Anterior cingulate cortex (tissue), 58 donors: ENCODE measurements at places on chromosomes 5 and 9.

DNA sequence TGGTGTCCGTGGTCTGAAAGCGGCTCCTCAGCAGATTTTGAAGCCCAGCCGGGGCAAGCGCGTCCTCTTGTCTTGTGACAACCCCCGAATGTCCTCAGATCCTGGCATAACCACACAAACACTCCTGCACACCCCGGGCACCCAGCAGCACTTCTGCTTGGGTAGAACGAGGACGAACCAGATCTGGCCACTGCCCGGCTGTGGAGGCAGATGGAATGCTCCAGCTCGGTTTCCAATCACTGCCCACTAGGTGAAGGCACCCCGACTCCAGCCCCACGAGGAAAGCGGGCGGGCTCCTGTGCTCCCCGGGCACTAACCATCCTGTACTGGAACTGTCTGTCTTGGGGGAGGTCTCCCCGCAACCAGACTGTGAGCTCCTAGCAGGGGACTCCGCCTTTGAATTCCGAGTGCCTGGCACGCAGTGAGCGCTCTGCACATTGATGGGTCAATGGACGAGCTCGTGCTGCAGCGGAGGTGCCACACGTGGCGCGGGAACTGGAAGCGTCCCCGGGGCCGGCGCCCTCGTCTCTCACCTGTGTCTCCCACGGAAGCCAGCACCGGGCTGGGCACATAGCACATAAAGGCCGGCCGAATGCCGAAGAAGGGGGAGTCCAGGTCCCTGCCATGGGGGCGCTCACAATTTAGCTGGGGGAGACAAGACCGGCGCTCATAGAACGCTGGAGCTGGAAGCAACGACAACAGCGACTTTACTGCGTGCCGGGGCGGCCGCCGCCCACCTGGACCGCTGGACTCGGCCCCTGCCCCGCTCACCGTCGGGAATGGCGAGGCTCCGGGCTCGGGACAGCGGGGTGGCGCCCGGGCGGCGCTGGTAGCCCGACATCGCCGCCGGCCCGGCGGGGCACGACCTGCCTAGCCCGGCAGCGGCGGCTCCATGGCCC lies 608 bp downstream of the ENTR1 start:
- DNase-seq, result no peak

GRCh38 chr5:144467792-144468191 lies 297.1 kb downstream of the KCTD16 start:
- DNase-seq, result no peak

DNA sequence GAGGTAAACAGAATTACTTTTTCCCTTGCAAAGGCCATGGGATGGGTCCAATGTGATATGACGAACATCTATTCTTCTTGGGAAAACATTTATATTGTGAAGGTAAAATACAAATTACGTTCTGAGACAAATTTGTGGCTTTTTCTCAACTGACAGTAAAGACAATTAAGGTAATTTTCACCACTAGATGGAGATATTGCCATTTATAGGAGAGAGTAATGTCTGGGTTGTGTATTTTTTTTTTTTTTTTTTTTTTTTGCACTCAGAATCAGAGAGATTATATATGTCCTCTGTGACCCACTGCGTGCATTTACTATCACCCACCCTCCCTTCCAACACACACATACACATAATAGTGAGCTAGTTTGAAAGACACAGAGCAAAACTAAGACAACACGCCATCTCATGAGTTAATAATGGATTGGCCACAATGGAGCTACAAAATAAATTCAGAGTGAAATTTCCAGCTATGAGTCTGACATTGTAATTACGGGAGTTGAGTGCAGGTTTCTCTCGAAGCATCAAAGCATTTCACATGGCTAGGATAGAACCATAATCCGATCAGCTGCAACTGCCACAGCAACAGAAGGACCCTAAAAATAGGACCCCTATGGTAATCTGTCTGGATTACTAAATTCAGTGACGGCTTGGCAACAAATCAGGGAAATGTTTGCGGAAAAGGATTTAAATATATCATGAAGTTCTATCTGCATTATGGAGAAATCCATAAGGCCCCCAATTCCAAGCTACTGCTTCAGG lies 49.2 kb downstream of the ANXA1 start:
- DNase-seq, result no peak

DNA sequence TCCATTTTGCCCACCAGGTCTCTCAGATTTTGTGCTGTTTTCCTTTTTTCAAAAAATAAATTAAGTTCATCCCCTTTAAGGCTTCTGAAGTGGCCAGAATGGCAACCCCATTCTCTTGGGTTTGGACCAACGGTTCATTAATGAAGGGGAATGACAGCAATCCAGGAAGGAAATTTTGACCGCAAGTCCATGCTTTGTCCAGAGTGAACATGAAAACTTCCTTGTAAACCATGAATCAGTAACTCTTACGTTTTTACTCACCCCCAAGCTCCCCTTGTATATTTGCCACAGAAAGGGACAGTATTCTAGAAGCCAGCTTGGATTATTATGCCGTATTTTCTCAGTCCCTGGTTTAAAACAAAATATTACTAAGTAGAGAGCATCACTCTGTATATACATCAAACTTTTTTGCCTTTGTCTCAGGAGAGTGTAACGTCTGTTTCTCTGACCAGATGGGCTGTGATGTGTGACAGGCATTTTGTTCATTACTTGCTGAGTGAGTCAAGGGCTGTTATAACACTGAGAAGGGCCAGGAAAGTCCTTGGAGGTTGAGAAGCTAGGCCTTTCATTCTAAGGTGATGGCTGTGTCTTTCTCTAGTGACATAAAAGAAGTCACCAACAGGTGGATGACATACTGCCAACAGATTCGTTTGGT lies 148.2 kb downstream of the SMARCA2 start:
- DNase-seq, result no peak

DNA sequence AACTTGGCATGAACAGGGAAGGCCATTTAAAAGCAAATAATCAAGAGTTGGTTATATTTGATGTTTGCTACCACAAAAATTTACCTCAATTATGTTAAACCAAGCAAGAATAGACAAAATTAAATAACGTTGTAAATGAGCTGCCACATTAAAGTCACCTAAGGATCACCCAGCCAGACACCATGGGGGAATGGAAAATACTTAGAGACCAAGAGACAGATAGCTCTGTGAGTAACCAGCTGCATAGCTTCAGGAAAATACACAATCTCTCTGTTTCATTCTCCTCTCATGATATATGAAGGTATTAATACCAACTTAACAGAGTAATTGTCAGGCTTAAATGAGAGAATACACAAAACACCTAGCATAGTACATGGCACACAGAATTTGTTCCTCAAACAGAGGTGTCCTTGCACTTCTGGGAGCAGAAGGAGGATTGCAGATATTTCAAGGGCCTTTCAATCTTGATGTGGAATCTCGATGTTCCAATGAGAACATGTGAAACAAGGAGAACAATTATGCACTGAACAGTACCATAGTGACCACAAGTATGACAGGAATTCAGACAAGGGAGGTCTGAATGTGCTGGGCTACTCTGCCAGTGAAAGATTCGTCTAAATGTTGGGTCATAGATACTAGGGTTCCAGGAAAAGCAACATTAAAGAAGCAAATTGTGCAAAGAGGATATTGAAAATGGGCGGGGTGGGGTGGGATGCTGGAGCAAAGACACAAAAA lies 18.6 kb downstream of the JAKMIP2 start:
- DNase-seq, result no peak

DNA sequence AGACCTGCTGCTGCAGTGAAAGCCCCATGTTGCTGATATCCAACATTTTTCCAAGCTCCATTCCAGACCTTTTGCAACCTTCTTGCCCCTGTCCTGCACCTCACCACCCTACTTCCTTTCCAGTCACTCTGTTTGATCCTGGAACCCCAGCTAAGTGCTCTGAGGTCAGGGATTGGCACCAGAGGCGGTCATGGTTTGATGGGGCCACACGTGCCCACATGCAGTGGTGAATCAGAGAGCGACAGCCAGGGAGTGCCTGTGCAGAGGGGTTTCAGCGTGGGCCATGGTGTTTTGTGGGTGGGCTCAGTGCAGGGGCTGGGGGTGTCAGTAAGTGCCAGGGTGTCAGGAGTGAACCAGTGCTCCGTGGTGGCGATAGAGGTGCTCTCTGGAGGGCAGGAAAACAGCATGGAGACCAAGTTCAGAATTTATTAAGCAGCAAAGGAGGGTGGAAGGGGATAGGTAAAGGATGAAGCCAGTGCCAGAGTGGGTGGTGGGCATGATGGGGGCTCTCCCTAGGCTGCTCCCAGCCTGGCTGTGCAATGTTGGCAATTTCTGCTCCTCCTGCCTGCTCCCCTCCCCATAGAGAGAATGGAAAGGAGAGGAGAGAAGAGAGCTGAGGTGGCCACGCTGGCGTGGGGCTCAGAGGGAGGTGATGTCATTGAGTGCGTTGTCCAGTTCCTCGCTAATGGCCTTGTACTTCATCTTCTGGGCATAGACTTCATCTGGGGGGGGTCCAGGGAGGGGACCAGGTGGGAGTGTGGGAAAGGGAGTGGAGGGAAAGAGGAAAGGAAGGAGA lies 7.0 kb downstream of the TPM2 start:
- no peak for DNase-seq

DNA sequence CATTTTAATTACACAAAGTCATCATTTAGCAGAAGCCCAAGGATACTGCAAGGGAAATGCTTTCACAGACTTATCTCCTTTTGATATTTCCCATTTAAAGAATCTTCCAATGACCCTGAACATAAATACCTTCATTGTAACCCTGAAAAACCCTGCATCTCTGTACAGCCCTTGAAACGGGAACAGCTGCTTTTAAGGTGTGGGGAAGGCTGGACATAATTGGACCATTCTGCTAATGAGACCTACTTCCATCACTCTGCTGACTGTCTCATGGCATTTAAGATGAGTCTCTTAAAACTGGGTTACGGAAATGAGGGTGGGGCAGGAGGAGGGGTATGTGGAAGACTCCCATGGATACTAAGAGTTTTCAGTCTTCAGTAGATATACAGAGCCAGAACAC lies 485.8 kb downstream of the BRINP1 start:
- no peak for DNase-seq

- DNase-seq, result no peak
These were observed 36.7 kb upstream of the KCNIP1 start for GRCh38 chr5:170466988-170467707.

DNA sequence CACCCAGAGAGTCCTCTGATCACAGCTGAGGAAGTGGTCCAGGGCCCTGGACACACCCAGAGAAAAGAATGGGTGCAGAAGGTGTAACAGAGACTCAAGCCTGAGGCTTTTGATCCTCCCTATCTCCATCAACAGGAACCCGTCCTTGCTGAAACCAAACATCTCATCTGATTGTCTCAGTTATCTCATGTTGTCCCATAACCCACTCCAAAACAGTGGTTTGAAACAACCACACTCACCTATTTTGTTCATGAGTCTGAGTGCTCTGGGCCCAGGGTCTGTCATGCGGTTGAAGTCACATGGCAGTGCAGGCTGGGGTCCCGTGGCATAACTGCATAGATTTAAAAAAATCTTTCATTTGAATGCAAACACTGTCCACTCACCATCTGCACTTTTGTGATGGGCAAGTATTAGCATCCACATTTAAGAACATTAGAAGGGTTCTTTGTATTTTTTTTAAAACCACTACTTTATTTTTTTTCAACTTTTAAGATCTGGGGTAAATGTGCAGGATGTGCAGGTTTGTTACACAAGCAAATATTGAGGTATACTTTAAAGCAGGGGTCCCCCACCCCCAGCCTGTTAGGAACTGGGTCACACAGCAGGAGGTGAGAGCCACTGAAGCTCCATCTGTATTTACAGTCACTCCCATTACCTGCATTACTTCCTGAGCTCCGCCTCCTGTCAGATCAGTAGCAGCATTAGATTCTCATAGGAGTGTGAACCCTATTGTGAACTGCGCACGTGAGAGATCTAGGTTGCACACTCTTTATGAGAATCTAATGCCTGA lies 255.8 kb downstream of the ROR2 start:
- DNase-seq, result no peak
